ENCODE measurements at places on chromosomes 3 and 15.

DNA sequence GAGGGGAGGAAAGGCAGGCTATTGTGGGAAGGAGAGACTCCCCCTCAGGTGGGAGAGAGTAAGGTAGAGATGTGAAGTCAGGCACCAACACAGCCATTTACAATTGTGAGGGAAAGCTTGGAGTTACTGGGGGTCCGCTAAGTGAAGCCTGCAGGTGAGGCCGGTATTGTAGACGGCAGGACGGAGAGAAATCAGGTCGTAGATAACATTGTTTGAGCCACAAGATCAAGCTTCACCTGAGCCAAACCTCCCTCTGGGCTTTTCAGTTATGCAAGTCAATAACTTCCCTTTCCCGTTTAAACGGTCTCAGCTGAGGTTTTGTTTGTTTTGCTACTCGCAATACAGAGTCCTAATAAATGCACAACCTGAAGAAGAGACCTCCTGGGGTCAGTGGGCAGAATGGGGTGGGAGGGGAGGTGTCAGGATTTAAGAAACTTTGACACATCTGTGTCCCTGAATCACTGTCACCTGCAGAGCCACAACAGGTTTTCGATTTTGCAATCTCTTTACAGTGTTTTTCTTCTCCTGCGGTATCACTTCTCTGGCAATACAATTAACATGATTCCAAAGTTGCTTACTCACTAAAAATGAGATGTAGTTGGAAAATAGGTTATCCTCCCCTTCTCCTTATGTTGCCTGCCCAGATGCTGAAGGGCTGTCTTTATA, 72.0 kb upstream of the GLCE start:
- no peak for DNase-seq

- DNase-seq: no peak
These were observed 921.3 kb upstream of the NR2F2 start for GRCh38 chr15:95409211-95409610.

- DNase-seq: no peak
These were observed 45.0 kb downstream of the SLC12A6 start for GRCh38 chr15:34292621-34293020.

DNA sequence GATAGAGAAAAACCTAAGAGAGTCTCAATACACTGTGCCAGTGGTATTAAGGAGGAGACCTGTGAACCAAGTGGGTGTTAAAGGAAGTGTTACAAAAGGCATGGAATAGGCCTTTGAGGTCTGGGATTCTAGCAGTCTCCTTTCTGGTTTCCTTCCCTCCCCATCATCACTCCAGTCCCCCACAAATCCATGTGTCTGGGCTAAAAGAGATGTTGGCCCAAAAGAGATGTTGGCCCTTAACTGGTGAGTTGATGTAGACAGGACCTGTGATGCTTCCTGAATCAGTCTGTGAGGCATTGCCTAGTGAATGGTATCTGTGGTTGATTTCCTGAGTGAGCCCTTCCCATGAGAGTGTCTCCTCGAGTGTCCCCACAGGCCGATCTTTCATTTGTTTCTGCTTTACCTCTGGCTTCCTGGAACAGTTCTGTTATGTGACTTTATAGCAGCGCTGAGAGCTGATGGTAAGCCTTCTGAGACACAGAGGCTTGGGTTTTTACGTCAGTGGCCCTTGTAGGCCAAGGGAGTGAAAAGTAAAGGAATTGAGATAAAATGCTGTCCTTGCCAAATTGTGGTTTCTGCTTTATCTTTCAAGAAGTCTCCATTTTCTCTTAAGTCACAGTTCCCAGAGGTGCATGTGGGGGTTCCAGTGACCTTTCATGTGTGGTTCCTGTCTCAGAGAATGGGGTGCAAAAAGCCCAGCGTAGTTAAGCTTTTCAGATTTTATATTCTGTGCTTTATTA, 87.8 kb downstream of the KLHL25 start:
- DNase-seq: no peak

DNA sequence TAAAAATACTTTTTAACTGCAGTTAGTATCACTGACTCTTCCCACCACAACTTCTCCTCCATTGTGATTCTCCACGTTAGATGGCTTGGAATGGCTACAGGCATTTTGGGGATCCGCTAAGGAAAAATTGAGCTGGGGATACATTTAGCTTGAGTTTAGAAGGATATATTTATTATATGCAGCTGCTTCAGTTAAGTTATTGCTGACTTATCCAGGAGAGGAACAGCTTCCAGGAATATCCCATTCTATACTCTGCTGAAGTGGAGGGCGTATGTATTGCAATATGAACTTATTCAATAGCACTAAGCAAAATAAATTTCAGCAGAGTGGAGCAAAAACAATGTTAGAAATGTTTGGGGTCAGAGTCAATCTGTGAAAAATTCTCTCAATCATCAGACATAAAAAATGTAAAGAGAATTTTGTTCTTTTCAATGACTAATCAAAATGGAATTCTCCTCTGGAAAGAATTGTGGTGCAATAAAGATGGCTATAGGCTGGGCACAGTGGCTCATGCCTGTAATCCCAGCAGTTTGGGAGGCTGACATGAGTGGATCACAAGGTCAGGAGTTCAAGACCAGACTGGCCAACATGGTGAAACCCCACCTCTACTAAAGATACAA, 84.7 kb downstream of the NCEH1 start:
- no peak for DNase-seq
